Activated CD8-positive, alpha-beta memory T cell treated with anti-CD3 and anti-CD28 coated beads, Interleukin-2, amount 10 ng/mL, durations not matched to agents 7 days and 5 days (primary cell): ENCODE measurements at places on chromosomes 13 and 19. TPM values are rescaled to one million over a fixed set of nuclear protein-coding genes. Genes with fewer than 3 reads are reported as not detected.

Gene CEACAM1
- total RNA-seq = 30.0 TPM

Gene SPRED3
- 0.84 TPM for total RNA-seq

Gene SLAIN1
- total RNA-seq = 44.2 TPM

Gene CD33
- 6.2 TPM for total RNA-seq

Gene PRKACA
- 65.4 TPM for total RNA-seq

Gene PRX
- 0.80 TPM for total RNA-seq
